ENCODE measurements at places on chromosomes 7 and 10. TPM values are rescaled to one million over a fixed set of nuclear protein-coding genes. Genes with fewer than 3 reads are reported as not detected.

Gene CPVL
- total RNA-seq, result 31.3 TPM

Gene DOCK1
- 31.9 TPM for total RNA-seq

GRCh38 chr7:92584953-92585352 lies 5.2 kb downstream of the FAM133B start:
- DNase-seq, result no peak

- DNase-seq, result no peak
Measured at GRCh38 chr7:31258391-31258790, 82.1 kb downstream of the NEUROD6 start.

DNA sequence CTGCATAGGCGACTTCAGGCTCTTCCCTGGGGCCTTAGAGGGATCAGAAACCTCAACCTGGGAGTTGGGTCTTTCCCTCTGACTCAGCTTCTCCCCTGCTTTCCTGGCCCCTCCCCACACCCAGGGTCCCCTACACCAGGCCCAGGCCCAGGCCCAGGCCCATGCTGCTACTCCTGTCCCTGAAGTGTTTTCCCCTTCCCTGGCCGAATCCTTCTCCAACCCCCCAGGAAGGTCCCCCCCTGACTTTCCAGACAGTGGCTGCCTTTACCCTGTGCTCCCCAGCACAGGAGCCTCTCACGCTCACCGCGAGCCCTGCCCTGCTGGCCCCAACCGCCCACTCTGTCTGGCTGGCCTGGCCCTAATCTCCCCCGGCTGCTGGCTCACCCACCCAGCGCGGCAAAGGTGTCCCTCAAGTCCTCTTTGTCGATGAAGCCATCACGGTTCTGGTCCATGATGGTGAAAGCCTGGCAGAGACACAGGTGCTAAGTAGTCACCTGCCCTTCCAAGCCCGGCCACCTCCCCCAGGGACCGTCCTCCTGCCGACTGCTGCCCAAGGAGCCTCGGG lies 6.4 kb downstream of the MYL10 start:
- no peak for DNase-seq

DNA sequence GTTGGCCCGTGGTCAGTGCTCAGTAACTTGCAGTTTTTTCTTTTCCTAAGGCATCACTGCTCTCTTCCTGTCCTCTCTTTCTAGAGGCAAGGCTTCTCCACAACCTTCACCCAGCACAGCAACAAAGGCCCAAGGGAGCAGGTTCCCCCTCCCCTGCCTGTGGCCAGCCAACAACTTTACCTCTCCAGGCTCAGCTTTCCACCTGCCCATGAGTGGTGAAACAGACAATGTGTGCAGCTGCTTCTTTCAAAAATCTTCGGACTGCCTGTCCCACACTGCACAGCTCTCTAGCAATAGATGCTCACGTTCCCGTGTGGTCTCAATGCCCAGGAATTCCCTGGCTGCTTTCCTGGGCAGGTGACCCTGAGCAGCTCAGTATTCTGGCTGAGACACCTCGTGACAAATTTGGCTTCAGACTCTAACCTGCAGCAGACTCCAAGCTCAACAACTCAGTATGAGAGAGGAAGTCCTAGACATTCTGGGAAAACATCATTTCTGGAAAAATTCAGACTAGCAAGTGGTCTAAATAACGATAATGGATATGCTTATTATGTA lies 28.9 kb upstream of the TMEM72 start:
- DNase-seq, result no peak
